Endothelial cell of umbilical vein (primary cell): ENCODE measurements at places on chromosomes 2 and 18. TPM values are rescaled to one million over a fixed set of nuclear protein-coding genes. Genes with fewer than 3 reads are reported as not detected.

DNA sequence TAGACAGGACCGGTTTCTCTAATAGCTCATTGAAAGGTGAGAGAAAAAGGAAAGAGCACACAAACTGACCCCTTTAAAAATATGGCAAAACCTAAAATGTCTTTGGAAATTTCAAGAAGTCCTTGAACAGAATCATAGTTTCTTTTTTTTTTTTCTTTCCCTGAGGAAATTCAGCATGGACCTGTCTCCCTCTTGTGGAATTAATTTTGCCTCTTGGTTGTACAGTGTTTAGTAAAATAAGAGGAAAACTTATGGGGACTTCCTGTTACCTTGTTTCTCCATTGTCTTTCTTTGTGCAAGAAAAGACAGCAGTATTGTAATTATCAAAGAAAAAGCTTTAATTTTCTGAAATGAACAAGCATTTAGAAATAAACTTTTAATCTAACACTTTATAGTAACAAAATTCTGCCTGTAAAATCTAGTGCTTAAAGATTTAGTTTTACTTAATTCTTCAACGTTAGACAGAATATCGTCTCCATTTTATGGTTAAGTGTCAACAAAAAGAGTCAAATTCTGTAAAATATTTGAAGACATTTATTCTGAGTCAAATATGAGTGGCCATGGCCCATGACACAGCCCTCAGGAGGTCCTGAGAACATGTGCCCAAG is 176.3 kb upstream of the NABP1 start:
- peak; percentile 59 for DNase-seq

DNA sequence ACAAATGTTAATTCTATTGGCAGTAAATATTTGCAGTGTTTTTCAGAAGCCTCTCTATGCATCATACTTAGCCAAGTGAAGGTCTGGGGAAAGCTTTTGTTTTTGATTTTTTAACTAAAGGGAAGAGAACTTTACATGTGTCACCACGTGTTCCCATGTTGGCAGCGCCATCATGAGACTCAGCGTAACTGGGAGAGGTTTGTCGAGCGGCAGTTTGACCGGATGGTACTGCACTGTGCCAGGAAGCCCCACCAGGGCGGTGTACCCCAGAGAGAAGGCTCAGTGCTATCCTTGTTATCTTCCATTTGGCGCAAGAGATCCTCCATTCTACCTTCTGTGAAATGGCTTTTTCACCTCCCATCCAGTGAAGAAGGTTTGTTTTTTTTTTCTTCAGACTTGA is 38.5 kb downstream of the KIF5C start:
- DNase-seq, result no peak

DNA sequence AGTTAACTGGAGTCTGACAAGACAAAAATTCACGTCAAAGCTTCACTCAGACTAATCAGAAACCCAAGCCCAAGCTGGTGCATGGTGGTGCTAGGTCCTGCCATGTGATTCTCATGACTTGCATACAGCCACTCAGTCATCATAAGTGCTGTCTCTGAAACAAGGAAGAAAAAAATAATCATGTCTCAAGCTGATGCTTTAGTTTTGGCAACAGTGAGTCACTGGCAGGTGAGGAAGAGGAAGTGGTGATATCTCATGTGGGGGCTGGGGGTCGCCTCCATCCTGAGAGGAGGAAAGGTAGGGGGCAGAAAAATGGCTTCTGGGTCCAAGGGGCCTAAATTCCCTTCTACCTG is 136.3 kb downstream of the TMEM163 start:
- no peak for DNase-seq

GRCh38 chr2:165406173-165406572 is 63.3 kb upstream of the CSRNP3 start:
- DNase-seq, result no peak

DNA sequence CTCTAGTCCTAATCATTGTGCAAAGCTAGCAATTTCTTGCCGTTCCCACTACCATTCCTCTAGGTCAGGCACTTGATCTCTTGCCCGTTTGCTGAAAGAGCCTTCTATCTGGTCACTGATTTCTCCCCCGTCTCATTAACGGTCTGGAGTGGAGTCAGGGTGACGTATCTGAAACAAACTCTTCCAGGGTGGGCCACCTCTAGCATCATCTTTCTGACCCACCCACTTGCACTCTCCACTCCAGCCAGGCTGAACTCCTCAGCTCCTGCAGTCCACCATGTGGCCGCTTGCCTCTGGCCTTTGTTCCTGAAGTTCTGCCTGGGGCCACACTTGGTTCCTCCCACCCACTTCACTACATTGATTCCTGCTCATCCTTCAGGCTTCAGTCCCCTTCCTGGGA is 13.3 kb downstream of the BCL2 start:
- DNase-seq, result no peak

DNA sequence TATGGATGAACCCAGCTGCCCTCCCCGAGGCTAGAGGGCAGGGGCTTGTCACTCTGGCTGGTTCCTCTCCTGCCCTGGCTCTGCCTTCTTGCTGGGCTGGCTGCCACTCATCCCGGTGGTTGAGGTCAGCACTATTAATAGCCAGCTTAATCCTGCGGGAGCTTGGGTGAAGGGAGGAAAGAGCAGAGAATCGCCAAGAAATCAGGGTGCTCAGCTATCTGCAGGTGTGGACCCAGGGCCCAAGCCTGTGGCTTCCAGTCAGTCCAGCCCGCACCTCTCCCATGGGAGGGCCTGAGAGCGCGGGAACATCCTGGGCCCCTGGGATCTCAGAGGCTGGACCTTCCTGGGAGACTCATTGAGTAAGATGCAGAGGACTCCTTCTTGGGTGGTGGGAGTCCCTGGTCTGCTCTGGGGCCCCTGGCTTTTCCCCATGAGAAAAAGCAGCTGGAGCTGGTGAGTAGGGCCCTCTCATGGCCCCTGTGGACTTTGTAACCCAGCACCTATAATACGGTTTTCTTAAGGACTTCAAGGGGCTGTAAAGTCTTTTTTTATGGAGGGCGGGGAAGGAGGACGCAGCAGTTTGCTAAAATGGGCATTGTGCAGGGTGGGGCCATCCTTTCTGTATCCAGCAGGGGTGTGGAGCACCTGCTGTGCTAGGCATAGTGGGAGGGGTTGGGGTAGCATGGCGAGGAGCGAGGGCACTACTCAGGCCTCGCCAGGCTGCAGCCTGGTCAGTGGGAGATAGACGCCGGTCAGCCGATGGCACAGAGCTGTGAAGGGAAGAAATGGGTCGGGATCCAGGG is 27.4 kb upstream of the CNNM3 start:
- DNase-seq, result no peak

DNA sequence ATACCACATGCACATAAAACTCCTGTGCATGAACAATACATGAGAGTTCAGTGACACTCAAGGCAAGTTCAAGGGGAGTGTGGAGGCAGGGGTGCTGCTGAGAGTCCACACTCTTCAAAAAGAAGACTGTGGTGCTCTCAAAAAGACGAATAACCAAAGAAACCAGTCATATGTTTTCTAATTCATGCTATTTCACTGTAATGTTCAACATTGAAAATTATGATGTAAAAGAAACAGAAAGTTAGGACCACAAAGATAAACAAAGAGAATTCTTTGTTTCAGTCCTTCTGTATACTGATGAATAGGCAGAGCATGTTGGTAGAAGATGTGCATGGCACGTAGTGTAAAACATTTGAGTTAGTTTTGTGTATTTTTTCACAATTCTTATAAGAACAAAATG is 864.2 kb upstream of the LRATD1 start:
- no peak for DNase-seq

DNA sequence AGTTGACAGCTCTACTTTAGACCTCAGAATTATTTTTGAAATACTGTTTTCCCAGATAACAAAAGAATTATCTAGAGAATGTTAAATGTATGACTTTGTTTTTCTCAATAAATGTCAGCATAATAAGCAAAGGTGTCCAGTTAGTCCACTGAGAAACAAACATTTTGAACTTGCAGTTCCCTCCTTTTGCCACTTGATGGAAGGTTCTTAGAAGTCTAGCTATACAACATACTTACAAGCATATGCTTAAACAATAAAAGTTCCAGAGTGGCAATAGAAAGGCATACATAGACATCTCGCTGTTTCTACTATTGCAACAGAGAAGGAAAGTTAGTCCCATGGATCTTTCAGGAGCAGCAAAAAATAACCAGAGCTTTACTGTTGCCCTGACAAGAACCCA is 11.8 kb downstream of the NDUFA10 start:
- peak; percentile 19 for DNase-seq

DNA sequence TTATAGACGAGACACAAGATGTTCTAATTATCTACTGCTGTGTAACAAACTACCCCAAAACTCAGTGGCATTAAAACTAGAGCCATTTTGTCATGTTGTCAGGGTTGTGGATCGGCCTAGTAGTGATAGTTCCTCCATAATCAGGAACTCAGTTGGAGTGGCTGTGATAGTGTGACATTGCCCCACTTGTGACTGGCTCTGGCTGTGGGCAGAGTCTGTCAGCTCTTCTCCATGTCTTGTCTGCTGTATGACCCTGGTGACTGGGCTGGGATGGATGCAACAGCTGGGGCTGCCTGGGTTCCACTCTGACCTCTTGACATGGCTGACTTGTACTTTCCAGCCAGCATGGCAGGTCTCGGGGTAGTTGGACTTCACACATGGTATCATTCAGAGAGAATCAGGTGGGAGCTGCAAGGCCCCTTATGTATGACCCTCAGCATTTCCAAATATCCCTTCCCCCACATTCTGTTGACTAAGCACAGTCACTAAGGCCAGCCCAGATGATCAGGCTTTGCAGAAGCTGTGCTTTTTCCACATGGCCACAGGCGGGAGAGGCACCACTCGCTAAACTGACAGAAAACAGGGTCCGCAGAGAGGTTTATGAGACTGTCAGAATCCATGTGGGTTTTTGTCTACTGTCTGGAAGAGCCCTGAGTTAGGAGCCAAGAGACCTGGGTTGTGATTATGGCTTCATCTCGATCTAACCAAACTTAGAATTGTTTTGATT is 50.3 kb downstream of the SETBP1 start:
- DNase-seq, result no peak

- no peak for DNase-seq
Measured at GRCh38 chr2:66303471-66303870, 131.5 kb upstream of the MEIS1 start.

DNA sequence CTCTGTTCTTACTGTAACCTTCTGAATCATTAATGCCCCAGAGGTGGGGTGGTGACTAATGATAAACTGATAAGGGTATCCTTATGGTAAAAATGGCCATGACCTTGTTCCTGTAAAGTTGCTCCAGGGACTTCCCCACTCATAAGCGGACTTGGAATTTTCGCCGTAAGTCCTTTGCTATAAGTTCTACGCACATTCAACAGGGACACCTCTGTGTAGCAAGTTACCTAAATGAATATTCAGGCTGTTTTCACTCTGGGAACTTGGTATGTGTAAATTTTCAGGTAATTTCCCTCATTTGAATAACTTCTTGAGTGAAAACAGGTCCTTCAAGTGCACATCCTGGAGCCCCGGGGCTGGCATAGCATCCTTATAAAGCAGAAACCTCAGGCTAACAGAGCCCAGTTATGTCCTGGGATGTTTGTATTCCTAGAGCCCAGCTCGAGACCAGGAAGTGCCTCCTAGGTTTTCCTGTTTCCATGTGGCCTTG is 9.4 kb upstream of the AGFG1 start:
- no peak for DNase-seq

GRCh38 chr2:12702168-12703121 is 14.3 kb upstream of the TRIB2 start:
- DNase-seq, result peak; percentile 93

DNA sequence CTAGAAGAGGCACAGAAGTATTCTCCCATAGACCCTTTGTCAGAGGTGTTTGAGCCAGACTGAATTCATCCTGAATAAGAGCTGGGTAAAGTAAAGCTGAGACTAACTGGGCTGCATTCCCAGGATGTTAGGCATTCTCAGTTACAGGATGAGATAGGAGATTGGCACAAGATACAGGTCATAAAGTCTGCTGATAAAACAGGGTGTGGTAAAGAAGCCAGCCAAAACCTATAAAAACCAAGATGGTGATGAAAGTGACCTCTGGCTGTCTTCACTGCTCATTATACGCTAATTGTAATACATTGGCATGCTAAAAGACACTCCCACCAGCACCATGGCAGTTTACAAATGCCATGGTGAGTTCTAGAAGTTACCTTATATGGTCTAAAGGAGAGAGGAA is 364.9 kb upstream of the TMEFF2 start:
- DNase-seq, result no peak

- DNase-seq, result peak; percentile 37
Measured at GRCh38 chr2:68185541-68186164, 28.0 kb downstream of the PNO1 start.

GRCh38 chr2:68316111-68316510 is 3.6 kb downstream of the CNRIP1 start:
- DNase-seq, result no peak

DNA sequence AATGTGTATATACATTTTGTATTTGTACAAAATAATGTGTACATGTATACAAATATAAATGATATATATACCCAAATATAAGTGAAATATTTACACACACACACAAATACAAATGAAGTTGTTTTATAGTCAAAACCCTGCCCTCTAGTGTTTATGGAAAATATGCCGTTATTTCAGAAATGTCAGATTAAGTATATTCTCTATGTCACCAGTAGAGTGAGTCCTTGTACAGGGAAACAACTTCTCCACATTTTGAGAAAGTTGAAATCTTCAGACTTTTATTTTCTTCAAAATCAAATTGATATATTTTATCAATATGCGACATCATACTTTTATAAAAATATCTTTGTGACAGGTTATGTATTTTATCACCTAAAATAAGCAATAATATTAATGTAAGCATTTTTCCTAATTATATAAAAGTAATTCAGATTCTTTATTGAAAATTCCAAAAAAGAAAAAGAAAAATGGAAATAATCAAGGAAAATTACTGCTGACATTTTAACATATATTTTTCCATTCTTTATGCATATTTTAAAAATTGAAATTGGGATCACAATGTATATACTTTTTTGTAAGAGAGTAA is 22.4 kb downstream of the ARL6IP6 start:
- DNase-seq, result peak; percentile 78

GRCh38 chr2:50594233-50594632 is 437.7 kb downstream of the NRXN1 start:
- DNase-seq, result no peak

GRCh38 chr2:69830045-69830905 is 815 bp downstream of the GMCL1 start:
- DNase-seq, result peak; percentile 44

DNA sequence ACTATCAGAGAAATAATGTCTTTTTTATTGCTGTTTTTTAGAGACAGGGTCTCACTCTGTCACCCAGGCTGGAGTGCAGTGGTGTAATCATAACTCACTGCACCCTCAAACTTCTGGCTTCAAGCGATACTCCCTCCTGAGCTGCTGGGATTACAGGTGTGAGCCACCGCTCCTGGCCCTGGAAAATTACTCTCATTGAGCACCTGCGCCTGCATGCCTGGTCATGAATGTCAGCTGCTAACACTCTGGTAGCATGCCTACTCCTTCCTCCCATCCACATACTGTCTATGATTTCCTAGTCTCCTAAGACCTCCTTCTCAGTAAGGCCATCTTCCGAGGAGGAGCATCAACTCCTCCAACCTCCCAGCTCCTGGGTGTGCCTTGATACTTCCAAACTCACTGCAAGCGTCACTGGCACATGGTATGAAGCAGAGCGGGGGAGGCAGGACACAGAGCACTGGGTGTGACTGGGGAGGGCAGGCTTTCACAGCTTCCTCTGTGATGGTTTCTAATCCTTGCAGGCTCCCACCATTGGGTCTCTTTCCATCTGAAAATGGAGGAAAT is 1.6 kb upstream of the MAP2 start:
- no peak for DNase-seq

The DCDC2C gene
- total RNA-seq, result not detected in 2 replicates

The MC5R gene
- not detected in 2 replicates for total RNA-seq

The DNER gene
- total RNA-seq, result not detected in 2 replicates

The TMEFF2 gene
- 0.12 and 0.20 TPM in 2 replicates for total RNA-seq

The SAG gene
- not detected in 2 replicates for total RNA-seq

The SUMO1 gene
- total RNA-seq, result 102 and 105 TPM in 2 replicates

The SLC16A14 gene
- total RNA-seq, result 0.22 and 0.23 TPM in 2 replicates
